ENCODE measurements at places on chromosomes 16 and 17.

GRCh38 chr17:17722081-17722905, 41.0 kb downstream of the RAI1 start:
- no peak for DNase-seq

DNA sequence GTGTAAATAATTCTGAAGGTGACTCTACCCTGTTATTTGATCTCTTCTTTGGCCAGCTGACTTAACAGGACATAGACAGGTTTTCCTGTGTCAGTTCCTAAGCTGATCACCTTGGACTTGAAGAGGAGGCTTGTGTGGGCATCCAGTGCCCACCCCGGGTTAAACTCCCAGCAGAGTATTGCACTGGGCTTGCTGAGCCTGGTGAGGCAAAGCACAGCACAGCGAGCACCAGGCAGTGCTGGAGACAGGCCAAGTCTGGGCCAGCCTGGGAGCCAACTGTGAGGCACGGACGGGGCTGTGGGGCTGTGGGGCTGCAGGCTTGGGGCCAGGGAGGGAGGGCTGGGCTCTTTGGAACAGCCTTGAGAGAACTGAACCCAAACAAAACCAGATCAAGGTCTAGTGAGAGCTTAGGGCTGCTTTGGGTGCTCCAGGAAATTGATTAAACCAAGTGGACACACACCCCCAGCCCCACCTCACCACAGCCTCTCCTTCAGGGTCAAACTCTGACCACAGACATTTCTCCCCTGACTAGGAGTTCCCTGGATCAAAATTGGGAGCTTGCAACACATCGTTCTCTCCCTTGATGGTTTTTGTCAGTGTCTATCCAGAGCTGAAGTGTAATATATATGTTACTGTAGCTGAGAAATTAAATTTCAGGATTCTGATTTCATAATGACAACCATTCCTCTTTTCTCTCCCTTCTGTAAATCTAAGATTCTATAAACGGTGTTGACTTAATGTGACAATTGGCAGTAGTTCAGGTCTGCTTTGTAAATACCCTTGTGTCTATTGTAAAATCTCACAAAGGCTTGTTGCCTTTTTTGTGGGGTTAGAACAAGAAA, 5.1 kb downstream of the STH start:
- DNase-seq: no peak

DNA sequence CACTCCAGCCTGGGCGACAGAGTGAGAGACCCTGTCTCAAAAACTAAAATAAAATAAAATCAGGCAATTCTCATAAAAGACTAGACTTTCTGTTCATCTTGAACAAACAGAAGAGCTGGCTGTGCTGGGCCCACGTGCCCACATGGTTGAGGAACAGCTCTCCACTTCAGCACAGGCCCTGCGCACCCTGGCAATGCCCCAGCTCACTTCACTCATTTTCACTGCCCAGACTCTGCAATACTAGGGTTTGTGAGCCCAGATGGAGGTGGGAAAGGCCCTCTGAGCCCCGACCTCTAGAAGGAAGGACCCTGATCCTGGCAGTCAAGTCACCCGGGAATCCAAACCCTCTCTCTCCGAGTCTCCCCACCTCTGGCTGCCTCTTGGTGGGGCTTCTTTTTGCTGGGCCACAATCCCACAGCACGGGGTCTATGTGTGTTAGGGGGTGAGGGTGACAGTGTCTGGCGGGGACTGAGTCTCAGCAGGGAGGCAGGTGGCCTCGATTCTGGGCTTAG, 14.8 kb downstream of the MYLK3 start:
- DNase-seq: no peak

GRCh38 chr17:64411999-64412771, 21.5 kb upstream of the PECAM1 start:
- DNase-seq: no peak

DNA sequence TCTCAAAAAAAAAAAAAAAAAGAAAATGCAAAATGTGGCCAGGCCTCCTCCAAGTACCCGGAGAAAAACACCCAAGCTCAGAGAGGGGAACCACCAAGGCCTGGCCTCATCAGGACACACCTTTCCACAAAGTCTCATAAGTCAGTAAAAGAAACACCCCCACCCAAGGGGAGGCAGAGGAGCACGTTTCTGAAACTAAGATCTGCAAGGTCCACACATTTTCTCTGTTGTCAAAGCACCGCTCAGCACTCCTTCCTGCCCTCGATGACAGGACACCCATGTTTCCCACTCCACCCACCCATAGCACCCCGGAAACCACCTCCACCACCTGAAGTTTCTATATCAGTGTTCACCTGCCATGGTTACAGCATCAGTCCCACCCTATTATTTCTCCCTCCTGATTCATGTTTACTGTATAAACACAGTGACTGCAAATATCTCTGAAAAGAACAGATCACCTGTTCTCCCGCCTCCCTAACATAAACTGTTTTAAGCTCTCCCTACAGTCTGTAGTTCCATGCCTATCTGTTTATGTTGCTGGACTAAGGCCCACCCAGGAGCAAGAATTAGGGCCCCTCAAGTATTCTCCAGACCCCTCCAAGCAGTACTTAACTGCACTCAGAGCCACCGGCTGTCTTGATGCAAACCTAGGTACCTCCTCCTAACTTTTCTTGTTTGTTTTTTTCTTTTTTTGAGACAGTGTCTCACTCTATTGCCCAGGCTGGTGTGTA, 2.0 kb downstream of the CORO7 start:
- peak; percentile 94 for DNase-seq

DNA sequence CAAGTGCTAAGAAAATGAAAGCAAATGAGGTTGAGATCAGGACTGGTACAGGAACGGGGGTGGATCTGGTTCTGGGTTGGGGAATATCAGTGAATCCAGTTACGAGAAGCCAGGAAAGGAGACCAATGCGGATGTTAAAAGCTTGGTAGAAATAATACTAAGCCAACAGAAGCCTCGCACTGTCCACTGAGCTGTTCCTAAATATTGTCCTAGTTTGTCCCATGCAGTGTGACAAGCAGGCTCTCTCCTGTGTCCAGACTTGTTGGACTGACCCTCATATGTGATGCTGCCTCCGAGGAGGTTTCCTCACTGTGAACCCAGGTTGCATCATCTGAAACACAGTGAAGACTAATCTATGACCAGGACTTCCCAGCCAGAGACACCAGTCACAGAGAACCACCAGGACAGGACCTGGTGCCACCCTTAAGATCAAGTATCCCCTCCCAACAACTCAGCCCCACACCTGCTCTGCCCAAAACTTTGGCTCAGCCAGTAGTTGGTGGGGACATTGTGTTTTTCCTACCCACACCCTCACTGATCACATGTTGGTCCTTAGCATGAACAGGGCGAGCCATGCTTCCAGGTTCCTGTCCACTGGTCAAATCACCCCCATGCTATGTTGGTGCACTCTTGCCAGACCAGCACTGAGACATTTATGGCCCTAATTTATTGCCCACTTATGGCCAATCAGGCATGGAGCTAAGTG, 32.7 kb upstream of the SCNN1B start:
- DNase-seq: no peak

DNA sequence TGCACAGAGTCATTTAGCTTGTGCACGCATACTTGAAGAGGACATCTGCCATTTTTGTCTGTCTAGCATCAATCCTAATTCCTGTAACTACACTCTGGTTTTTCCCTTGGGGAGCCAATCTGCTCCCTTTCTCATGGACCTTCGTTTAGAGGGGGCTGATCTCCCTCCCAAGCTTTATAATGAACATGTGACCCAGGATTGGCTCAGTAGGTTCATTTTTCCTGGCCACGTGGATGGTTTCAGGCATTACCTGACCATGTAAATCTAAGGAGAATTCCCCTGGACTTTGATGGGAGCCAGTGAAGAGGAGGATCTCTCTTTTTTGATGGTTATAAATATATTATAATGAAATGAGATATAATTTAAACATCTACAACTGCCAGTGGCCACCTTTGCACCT, 56.8 kb upstream of the HS3ST2 start:
- DNase-seq: no peak

- DNase-seq: no peak
Measured at GRCh38 chr17:77679589-77679988, 278.9 kb upstream of the TNRC6C start.

- DNase-seq: peak; percentile 99
Measured at GRCh38 chr16:31073970-31074813, at the start of the genes ZNF646 and ZNF668. Gene ZNF646, plus strand, starts transcription at chr16:31074422. Its CDS starts 1,903 bp downstream, at chr16:31076325. Gene ZNF668, minus strand, starts transcription at chr16:31074240. Its CDS starts 9,781 bp downstream, at chr16:31064459.

DNA sequence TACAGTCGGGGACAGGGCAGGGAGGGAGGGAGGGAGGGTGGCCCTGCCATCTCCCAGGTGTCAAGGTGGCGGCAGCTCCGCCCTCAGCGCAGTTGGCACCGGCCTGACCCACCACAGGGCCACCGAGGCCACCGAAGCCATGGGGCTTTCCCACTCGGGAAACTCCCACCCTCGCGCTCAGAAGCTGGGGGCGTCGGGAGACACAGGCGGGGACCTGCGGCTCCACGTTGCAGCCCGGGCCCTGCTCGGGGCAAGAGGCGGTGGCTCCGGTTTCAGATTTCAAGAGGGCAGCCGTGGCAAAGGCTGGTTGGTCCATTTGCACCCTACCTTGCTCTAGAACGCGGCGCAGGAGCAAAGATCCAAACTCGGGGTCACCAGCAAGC, 544 bp downstream of the CYB561 start:
- DNase-seq: peak; percentile 88

All from CD4-positive, alpha-beta T cell treated with Interleukin-17A for 1 hour (primary cell).